ENCODE measurements at places on chromosomes 16 and 17.

GRCh38 chr17:30590081-30590733 lies 113.0 kb downstream of the GOSR1 start:
- no peak for DNase-seq

DNA sequence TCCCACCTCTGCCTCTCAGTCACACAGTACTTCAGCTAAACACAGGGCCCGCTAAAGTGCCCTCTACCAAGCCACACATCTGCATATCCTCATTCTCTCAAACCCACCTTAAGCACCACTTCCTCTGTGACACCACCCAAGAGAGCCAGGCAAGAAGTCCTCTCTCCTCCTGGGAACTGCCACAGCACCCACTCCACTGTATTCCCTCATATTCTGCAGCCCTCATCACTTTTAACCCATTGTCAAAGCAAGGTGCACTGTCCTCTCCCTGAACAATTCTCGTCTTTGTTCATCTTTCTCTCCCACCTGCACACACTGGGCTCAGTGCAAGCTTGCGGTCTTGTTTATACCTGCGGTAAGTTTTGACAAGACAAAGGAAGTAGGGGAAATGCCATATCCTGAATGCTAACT lies 13.6 kb downstream of the CHD9 start:
- no peak for DNase-seq

DNA sequence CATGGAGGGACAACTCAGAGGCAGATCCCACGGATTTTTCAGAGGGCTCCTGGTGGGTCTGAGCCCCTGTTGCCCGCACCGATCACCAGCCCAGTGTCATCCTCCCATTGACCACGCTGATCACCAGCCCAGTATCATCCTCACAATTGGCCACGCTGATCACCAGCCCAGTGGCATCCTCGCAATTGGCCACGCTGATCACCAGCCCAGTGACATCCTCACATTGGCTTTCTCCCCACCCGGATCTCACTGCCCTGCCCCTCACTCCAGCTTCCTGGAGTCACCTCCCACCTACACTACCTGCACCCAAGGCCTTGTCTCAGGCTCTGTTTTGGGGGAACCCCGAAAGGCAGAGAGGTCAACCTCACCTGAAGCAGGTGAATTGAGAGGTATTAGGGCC lies 358.2 kb upstream of the TNRC6C start:
- DNase-seq, result no peak

- DNase-seq, result no peak
These were observed 4.2 kb downstream of the CDRT4 start for GRCh38 chr17:15462976-15463772.

GRCh38 chr16:72975809-72976437 lies 72.0 kb downstream of the ZFHX3 start:
- no peak for DNase-seq

GRCh38 chr16:69273009-69273408 lies 38.1 kb upstream of the VPS4A start:
- DNase-seq, result no peak

GRCh38 chr16:89132194-89133005 lies 38.7 kb downstream of the ACSF3 start:
- DNase-seq, result no peak

DNA sequence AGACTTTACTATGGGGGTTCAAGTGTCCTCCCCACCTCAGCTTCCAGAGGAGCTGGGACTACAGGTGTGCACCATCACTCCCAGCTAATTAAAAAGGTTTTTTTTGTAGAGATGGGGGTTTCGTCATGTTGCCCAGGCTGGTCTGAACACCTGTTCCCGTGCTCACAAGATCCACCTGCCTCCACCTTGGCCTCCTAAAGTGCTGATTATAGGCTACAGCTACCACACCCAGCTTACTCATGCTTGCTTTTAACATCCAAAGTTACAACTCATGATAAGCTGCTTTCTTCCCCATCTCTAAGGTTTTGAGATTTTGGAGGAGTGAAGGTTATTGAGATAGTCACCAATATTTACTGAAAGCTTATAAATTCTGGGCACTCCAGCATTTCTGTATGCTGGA lies 2.6 kb downstream of the NUP88 start:
- no peak for DNase-seq

GRCh38 chr17:82212331-82213250 lies at the start of gene CCDC57:
Gene CCDC57 (minus strand): TSS chr17:82212842. CDS start chr17:82201944, 10,898 bp downstream.
- peak; percentile 34 for DNase-seq

GRCh38 chr17:37737971-37738370 lies 6.9 kb downstream of the HNF1B start:
- no peak for DNase-seq

GRCh38 chr17:30970831-30971567 lies at the start of gene RNF135:
Gene RNF135 (plus strand): TSS chr17:30971039. CDS start chr17:30971074, 35 bp downstream.
- peak; percentile 94 for DNase-seq

DNA sequence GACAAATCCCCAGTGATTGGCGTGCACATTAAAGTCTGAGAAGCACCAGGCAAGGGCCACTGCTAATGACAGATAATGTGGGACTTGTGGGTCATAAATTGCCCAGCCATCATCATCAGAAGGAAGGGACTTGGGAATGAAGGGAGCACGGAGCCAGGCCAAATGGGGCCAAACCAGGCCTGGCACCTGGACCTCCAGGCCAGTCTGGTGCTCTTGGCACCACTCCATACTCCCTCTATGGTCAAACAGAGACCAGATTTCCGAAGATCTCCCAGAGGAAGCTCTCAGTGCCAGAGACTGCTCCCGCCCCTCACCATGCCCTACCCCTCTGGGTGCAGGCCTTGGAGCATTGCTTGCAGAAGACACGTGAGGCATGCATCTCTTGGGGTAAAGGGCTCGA lies 142.2 kb downstream of the CCDC182 start:
- no peak for DNase-seq

GRCh38 chr16:27238016-27238587 lies 30.5 kb downstream of the NSMCE1 start:
- DNase-seq, result peak; percentile 33

DNA sequence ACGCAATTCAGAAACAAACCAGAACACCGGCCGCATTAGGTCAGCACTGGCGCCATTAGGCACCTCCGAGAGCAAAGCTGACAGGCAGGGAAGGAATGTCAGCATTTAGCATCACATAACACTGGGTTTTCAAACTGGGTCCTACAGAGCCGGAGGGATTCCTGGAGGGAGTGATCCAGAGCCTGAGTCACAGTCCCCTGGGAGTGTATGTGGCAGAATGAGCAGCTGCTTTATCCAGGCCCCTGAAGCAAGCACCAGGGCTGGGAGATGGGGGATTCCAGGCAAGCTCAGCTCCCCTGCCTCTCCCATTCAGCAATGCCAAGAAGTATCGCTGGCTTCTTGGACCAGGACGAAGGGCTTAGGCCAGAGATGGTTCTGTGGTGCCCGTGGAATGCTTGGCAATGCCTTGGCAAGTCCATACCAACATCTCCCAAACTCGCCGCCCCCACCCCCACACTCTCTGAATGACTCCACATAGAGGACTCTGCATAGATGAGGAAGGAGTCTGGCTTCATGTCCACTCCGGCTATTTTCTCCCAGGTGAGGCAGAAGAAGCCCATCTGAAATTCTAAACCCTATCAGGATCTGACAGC lies 20.4 kb downstream of the GAS7 start:
- no peak for DNase-seq

DNA sequence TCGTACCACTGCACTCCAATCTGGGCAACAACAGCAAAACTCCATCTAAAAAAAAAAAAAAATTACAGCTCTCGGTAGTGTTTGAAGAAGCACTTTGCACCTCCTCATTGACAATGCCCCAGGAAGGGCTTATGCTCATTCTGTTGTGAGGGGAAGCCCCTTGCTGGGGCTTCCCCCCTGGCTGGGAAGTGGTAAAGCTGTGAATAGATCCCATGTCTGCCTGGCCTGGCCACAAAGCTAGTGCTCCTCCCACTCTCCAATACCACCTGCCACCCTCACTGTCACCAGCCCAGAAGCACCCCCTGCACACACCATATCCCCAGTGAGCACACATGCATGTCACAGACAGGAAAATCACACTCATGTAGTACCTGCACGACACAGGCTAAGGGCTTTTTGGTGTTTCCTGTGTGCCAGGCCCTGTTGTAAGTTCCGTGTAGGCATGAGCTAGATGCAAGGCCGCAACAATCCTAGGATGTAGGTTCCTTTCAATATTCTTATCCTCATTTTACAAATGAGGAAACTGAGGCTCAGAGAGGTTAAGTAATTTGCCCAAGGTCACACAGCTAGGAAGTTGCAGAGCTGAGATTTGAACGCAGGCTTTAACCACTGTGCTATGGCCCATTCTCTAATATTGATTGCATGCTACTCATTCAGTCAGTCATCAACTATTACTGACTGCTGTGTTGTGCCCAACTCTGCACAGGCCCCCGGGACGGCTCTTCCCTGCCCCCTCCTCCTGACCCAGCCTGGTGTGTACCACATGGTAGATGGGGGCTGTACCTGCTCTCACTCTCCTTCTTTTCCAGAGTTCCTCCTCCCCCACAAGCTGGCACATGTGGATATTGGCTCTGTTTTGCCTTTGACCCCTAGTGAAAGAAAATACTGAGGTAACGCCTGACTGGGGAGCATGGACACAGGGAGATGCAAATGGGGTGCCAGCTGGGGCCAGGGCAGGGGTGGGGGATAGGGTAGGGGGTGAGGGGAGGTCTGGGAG lies 11.9 kb upstream of the COL1A1 start:
- no peak for DNase-seq

GRCh38 chr16:55575496-55575895 lies 9.0 kb downstream of the CAPNS2 start:
- DNase-seq, result no peak

GRCh38 chr17:77915594-77916021 lies 42.9 kb upstream of the TNRC6C start:
- DNase-seq, result no peak

DNA sequence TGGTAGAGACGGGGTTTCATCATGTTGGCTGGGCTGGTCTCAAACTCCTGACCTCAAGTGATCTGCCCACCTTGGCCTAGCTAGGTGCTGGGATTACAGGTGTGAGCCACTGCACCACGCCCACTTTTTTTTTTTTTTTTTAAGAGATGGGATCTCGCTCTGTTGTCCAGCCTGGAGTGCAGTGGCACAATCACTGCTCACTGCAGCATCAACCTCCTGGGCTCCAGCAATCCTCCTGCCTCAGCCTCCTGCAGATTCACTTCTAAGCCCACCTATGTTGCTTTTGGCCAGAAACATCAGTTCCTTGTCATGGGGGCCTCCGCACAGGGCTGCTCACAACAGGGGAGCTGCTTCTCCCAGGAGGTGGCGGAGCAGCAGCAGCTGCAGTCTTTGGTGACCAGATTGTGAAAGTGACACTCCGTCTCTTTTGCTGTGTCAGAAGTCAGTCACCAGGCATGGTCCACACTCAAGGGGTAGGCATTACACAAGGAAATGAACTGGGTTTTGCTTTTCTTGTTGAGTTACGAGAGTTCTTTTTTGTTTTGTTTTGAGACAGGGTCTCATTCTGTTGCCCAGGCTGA lies 4.5 kb upstream of the NME4 start:
- DNase-seq, result no peak

- DNase-seq, result no peak
These were observed 33.6 kb downstream of the SCPEP1 start for GRCh38 chr17:57011491-57012015.

DNA sequence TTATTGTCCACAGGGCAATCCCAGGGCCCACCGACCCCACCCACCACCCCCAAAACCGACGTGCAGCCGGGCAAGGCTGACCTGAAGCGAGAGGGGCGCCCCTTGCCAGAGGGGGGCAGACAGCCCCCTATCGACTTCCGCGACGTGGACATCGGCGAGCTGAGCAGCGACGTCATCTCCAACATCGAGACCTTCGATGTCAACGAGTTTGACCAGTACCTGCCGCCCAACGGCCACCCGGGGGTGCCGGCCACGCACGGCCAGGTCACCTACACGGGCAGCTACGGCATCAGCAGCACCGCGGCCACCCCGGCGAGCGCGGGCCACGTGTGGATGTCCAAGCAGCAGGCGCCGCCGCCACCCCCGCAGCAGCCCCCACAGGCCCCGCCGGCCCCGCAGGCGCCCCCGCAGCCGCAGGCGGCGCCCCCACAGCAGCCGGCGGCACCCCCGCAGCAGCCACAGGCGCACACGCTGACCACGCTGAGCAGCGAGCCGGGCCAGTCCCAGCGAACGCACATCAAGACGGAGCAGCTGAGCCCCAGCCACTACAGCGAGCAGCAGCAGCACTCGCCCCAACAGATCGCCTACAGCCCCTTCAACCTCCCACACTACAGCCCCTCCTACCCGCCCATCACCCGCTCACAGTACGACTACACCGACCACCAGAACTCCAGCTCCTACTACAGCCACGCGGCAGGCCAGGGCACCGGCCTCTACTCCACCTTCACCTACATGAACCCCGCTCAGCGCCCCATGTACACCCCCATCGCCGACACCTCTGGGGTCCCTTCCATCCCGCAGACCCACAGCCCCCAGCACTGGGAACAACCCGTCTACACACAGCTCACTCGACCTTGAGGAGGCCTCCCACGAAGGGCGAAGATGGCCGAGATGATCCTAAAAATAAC lies 3.0 kb downstream of the SOX9 start:
- DNase-seq, result no peak

- DNase-seq, result no peak
These were observed 78.7 kb upstream of the GPRC5B start for GRCh38 chr16:19963301-19963700.

- DNase-seq, result no peak
These were observed 262.6 kb downstream of the MAP2K6 start for GRCh38 chr17:69677130-69677529.

- DNase-seq, result no peak
These were observed 5.5 kb downstream of the IGSF6 start for GRCh38 chr16:21646721-21647561.

DNA sequence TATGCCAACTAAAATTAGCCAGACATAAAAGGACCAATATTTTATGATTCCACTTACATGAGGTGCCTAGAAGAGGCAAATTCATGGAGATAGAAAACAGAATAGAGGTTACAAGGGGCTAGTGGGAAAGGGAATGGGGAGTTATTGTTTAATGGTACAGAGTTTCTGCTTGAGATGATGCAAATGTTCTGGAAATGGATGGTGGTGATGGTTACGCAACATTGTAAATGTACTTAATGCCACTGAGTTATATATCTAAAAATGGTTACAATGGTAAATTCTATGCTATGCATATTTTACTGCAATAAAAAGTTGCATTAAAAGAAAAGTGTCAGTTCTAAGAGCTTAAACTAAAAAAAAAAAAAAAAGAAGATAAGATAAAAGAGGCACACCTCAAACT lies 17.9 kb downstream of the MT1X start:
- no peak for DNase-seq
